ENCODE measurements at places on chromosomes 6 and 20.

GRCh38 chr6:30494291-30494861 is 5.1 kb downstream of the HLA-E start:
- DNase-seq = no peak

DNA sequence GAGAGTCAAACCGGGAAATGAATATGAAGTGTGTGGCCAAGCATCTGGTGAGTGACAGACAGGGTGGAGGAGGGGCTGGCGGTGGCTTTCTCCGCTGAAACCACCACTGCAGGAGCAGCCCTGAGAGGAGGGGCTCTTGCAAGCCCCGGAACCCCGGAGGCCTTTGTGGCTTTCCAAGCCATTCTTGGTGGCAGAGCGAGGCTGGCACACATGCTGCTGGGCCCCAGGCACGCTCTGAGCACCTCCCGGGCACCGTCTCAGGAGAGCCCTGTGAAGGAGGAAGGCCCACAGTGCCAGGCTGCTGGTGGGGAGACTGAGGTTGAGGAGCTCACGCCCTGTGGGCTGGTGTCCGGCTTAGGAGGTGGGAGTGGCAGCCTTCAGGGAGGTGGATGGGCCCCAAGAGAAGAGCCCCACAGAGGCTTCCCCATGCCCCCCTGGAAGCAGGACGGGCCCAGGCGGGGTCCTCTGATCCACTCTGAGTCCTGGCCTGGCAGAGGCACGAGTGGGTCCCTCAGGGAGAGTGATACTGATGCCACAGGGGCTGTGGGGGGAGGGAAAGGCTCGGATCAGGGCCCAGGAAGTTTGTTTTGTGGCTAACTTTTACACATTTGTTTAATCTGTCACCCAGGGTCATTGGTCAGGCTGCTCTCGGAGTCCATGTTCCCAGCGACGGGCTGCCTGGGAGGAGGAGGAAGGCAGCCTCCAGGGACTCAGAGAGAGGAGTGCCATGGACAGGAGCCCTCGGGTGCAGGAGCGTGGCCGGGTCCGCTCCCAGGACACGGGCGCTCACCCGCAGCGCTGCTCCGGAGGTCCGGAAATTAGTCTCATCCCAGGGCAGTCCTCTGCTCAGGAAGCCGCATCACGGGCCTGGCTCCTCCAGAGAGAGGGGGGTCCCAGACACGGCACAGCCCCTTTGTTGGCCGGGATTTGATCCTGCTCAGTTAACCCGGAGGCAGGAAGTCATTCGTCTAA is 170.7 kb downstream of the ERMARD start:
- DNase-seq = no peak

DNA sequence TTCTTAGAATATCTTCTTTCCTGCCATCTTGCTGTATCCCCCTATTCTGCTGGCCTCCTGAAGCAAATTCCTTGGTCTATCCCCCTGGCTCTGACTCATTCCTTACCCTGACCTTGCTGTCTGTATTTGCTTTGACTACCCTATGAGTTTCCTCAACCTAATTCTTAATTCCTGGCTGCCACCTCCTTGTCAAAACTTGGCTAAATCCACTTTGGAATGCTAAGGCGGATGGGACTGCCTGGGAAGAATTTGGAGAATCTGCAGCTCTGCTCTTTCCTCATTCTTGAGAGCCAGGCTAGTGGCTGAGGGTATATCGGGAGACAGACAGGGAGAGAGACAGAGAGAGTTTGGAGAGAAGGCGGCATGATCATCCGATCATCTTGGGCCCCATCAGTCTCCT is 24.4 kb downstream of the CAP2 start:
- no peak for DNase-seq

- no peak for DNase-seq
Measured at GRCh38 chr6:107585815-107586435, 96.0 kb downstream of the SOBP start.

DNA sequence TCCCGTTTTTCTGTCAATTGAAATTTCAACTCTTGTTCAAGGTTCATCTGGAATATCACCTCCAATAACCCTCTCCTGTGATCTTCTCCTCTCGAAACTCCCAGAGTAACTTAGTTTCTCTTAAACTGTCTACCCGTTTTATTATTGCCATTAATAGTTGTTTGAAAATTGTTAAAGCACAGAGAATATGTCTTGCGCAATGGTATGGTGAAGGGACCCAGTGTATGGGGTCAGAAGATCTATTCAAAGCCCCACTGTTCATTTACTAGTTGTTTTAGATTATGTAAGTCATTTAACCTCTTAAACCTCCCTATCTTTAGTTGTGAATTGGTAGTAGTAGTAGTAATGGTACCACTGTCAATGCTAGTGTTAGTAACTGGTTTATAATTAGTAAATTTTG is 6.2 kb upstream of the TAB2 start:
- DNase-seq = no peak

DNA sequence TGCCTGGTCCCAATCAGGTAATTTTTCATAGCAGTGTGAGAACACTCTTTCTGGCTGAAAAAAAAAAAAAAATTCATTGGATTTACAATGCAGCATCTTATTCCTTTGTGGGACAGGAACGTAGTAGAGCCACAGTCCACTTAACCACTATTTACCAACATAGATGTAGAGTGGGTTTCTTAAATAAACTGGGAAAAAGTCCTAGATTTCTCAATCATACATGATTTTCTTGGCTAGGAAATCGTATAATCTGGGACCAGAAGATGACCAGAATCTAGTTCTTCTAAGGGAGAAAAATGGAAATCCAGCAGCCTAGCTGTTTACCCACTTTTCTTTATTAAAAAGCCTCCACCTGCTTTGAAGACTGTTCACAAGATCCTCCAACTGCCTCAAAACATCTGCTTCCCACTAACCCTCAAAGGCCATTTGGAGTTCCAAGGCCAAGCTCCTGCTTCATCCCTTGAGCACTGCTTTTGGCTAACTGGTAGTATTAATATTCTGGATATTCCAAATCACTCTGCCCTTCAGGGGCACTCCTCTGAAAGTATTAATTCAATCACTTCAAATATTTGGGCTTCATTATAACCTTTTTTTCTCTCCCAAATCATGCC is 70.4 kb downstream of the FYN start:
- no peak for DNase-seq

GRCh38 chr6:140079328-140079727 is 704.9 kb upstream of the CITED2 start:
- DNase-seq = no peak

- DNase-seq = no peak
Measured at GRCh38 chr6:158807515-158808441, 11.4 kb downstream of the EZR start.

DNA sequence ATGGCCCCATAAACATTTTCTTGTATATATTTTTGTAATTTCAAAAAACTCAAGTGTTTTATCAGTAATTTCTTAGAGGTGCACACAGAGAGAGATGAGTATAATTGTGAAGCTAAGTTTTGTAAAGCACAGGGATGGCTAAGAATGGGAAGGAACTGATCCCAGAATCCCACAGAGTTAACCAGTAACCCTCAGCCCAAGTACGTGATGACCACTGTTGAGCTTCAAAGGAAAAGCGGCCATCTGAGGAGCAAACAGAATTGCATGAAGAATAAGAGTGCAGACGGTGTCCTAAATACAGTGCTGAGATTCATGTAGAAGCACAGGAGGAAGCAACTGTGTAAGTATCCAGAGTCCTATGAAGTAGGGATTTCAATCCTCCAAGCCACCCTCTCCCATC is 28.1 kb upstream of the HLA-C start:
- DNase-seq = no peak

DNA sequence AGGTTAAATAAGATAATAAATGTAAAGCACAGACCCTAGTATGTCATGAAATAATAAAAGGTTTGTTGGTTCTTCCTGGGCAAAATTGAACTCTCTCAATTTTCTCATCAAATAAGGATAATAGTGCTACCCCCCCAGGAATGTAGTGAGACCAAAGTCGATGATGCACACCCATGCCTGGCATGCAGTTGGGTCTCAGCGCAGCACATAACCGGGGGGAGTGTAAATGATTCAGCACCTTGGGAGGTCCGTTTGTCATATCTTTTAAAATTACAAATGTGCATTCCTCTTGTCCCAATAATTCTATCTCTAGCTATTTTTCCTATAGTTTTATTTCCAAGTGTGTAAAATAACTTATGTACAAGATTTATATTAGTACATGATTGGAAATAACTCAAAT is 31.3 kb upstream of the CCDC167 start:
- DNase-seq = no peak

DNA sequence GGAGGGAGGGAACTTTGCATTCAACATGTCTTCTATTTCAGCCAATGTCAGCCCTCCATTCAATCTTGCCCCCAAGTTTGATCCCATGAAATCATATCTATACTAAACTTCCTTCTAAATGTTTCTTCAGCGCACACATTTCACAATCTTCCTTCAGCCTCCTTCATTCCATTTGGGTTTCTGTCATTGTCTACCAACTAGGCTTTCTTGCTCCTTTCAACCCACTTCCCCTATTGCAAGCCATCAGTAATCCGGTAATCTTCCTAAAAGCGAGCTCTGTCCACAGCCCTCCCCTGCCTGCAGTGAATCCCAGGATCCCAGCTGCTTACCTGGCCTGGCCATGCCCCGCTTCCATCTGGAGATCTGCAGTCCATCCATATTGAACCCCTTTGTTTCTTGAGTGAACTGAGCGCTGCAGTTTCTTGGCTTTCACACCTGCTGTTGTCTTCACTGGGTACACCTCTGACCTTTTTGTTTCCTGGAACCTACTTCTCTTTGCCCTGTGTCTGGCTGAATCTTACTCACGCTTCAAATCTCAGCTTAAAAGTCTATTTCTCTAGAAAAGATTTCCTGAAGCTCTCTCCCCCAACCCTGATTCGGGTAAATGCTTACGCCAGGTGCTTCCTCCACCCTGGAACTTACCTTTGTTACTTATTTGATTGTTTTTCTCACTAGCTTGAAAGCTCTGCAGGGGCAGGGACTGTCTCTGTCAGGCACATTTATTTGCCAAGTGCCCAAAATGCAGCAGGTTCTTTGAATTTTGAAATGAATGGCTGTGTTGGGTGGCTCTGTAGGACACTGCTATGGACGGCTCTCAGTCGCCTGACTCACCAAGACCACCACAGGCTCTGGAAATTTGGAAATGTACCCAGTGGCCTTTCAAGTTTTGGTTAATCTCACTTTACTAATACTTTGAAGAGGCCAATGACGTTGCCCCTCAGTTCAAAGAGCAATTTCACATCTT is 50.3 kb downstream of the ADTRP start:
- DNase-seq = no peak

DNA sequence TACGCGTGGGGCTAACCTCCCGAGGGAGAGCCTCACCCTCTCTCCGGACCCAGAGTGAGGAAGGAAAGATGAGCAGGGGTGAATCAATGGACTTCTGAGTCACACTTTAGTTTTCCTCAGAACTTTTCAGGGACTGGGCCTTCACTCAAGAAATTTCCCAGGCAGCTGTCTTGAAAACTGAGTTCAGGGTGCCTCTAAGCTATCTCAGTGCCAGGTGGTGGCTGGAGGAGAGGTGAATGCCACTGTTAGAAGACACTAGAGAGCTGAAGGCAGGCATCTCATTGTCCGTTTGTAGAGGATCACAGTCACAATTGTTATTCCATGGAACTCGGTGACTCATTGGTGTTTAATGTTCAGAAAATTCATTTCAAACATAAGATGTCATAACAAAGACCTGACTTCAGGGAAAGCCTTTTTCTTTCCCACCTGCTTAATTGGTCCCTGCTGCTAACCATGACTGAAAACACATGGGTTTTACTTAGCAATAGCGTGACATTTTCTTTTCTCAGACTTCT is 5.3 kb upstream of the SERPINB6 start:
- no peak for DNase-seq

DNA sequence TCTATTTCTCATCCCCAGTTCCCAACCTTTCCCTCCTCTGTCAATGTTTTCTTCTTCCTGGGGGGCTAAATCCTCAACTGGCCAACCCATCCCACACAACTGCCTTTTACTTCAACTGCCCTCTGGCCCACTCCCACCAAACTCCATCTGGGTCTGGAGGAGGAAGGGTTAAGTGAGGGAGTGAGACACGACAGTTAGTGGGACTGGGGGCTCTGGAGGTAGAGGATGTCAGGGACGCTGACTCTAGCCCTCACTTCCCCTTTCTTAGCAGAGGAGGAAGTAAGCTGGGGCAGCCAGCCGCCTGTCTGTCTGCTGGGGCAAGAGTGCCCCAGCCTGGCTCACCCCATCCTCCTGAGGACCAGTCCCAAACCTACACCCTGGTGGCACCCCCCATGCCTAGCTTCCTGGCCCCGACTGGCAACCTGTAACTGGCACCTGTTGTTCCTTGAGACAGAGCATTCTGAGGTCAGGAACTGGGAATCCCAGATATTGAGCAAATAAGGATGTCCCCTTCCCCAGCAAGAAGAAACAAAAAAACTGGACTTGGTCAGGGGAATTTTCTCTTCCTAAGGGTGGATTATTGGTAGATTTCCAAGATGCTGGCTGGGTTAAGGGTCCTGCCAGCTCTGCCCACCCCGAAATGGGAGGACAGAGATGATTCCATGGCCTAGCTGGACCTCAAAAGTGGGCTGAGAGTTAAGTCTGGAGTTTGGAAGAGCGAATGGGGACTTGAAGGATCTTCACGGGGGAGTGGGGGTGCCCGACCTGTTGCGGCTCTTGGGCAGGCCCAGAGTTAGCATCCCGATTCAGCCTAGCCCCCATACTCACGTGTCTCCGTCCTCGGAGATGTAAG is 971 bp downstream of the NFKBIE start:
- DNase-seq = no peak

DNA sequence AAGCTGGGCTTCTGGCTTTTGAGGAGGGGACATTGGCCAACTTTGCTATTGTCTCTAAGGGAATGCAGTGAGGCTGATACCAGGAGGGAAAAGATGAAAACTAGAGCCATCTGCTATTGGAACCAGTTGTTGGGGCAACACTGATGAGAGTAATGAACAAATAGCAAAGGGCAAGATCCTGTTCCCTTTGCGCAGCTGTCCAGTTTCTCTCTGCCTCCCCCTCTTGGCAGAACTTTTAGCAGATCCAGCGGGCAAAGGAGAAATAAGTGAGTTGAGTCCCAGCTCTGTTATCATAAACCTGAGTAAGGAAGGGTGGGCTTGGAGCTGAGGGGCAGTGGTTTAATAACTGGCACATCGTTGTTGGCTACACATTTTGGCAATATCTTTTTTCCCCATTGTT is 126.8 kb downstream of the AKAP7 start:
- no peak for DNase-seq

GRCh38 chr6:112933947-112934346 is 586.8 kb downstream of the RFPL4B start:
- no peak for DNase-seq

DNA sequence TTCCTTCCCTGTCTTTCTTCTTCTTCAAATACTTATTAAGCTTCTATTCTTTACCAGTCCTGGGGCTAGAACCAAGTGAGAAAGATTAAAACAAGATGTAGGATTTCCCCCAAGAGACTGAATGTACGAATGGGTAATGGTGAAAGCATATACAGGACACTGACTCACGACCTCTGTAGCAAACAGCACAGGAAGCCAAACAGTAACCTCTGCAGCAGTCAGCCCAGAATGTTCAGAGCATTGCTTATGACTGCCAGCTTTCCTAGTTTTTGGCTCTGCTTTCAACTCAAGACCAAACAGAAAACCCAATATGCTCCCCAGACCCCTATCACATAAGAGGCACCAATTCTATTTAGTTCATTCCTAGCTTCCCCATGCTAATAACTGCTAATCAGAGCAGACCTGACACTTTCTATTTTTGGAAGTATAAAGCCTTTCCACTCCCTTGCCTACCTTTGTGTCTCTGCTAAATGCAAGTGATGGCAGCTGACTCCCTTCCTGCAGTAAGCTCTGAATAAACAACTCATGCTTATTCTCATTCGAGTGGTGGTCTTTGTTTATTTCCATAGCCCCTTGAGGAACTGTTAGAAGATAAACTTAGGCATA is 690.6 kb downstream of the EPM2A start:
- peak; percentile 38 for DNase-seq
